Fibroblast of mammary gland (primary cell): ENCODE measurements at places on chromosomes 2 and 18.

- DNase-seq: no peak
These were observed 1310.8 kb upstream of the SLC39A10 start for GRCh38 chr2:194346193-194346592.

DNA sequence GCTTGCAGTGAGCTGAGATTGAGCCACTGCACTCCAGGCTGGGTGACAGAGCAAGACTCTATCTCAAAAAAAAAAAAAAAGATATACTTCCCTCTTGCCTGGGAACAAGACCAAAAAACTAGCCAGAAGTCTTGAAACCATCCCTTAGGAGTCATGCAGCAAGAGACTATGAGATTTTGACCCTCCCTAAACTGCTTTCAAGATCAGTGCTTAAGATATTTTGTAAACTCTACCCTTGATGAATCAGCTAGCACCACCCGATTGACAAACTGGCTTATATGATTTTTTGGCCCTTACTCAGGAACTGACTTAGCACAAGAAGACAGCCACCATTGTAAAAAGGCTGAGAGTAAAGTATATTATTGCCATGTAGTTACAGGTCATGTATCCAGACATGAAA lies 3.8 kb downstream of the SULT1C3 start:
- DNase-seq: peak; percentile 88

DNA sequence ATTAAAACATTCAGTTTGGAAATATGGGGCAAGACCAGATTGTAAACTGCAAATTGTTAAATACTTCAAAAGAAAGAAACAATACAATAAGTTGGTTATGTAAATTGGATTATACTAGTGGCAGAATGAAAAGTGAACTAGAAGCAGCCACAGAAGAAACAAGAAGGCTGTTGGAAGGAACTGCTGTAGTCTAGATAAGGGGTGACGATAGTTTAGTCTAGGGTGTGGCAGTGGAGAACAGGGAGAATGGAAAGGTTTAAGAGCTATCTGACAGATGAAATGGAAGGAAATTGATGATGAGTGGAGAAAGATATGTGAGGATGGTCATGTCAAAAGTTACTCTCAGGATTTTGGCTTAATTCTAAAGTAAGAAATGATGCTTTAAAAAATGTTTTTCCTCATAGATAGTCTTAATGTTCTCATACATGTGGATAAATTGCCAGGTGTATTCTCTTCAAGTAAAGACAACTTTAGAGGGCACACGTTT lies 179.7 kb downstream of the GPD2 start:
- DNase-seq: no peak

- DNase-seq: peak; percentile 67
These were observed 779 bp downstream of the PTPRN start for GRCh38 chr2:219308142-219309101.

GRCh38 chr2:172806493-172806892 lies 70.8 kb downstream of the RAPGEF4 start:
- peak; percentile 72 for DNase-seq

DNA sequence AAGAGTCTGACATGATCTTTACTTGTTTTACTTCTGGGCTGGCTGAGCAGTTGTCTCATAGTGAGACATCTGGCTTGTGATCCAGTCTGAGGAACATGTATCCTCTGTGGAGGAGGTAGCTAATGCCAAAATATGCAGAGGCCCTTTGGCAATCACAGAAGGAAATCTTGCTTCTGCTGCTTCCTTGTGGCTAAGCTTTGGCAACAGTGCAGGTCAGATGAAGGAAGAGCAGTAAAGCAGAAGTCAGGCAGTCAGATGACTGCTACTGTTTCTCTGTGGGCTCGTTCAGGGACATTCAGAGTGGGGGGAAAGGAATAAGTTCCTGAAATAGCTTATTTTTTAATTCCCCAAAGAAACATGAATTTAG lies 22.3 kb downstream of the DOK1 start:
- peak; percentile 96 for DNase-seq

DNA sequence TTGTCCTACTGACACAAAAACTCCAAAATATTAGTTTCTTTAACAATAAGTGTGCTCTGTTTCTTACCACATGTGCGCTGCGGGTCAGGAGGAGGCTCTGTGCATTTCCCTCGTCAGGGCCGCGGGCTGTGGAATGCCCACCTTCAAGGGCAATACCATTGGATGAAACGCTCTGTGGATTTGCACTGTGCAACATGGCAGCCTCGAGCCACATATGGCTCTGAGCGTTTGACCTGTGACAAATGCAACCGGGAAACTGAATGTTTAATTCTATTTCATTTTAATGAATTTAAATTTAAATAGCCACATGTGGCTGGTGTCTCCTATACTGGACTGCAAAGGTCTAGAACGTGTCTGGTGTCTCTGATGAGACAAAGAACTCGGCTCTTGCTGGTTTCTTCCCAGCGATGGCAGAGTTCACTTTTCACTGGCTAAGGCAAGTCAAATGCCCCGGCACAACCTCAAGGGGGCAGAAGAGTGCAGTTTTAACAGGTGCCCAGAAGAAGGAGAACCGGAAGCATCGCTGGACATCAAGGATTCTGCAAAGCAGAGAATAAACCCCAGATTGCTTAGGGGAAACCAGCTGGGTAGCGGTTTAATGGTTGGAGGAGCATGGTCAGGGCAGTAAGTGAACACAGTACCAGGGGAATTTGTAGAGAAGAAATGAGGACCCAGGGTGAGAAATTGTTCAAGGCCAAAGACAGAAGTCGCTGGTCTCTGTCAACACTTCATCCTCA lies 37.0 kb upstream of the TMEM18 start:
- DNase-seq: peak; percentile 51

- no peak for DNase-seq
These were observed 126.0 kb downstream of the EPHA4 start for GRCh38 chr2:221446140-221446539.

DNA sequence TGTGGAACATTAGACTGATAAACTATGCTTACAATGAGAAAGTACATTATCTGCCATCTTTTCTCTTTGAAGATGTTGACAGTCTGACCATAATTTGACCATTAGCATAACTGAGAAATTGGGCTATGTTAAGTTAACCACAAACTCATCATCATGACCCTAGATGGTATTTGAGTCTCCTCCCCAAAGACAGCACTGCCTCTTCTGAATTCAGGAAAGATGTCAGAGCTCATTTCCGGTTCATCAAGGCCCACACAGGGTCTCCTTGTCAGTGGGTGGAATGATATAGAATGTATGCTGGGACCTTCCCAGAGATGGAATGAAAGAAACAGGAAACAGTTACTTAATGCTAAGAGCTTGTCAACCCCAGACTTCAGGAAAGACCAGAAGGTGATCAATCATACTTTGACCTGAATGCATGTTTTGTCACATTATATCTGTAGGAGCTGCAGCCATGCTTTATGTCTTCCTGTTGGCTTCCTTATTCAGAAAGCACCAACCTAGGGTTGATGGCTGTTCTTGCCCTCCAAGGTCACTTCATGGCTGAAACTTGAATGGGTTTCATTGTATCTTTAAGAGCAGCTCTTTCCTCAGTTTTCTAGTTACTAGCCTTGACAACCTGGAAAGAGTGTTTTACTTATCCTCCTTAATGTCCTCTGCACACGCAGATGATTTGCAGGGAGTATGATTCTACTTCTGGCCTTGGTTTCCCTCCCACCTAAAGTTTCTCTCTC lies 99.1 kb upstream of the NEUROD1 start:
- DNase-seq: no peak

DNA sequence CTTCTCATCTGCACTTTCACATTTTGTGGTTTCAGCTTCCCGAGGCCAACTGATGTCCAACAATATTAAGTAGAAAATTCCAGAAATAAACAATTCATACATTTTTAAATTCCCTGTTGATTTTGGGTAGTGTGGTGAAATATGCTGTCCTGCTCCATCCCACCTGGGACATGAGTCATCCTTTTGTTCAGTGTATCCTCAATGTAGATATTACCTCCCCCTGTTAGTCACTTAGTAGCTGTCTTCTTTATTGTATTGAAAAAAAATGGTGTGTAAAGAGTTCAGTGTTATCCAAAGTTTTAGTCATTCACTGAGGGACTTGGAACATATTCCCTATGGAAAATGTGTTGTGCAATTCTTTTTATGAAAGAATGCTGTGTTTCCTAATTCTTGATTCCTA lies 348.1 kb downstream of the SOCS6 start:
- DNase-seq: peak; percentile 95

DNA sequence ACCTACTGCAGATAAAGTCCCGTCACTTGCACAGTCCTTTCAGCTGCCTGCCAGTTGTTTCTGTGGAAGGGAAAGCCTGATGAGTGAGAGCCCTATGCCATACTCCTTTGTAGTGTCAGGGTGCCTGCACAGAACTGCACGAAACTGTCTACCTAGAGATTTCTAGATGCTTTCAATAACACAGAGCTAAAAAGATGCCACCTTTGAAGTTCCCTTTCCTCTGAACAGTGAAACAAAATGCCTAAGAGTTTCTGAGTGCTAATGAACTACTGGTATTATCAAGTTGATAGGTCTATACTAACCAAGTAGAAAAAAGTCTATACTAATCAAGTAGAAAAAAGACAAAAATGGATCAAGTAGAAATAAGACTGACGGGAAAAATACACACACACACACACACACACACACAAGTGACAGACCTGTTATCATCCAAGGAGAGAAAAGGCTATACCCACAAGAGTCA lies 79.0 kb downstream of the TLK1 start:
- DNase-seq: no peak

DNA sequence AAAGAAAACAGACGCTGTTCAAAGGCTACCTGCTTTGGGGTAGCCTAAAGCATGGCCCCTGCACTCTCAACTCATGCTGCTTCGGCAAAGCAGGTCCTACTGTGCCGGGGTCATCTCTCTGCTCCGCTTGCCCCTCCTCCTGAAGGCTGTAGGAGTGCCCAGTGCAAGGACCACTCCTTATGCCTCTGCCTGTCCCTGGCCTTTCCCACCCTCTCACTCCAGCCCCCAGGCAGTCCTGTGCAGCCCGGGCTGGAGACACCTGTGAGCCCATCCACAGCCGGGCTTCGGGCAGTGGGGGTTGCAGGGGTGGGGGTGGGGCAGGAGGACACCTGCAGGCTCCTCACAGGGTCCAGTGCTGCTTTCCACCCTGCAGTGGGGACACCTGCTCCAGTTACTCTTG lies 69.1 kb downstream of the ACKR3 start:
- DNase-seq: no peak

DNA sequence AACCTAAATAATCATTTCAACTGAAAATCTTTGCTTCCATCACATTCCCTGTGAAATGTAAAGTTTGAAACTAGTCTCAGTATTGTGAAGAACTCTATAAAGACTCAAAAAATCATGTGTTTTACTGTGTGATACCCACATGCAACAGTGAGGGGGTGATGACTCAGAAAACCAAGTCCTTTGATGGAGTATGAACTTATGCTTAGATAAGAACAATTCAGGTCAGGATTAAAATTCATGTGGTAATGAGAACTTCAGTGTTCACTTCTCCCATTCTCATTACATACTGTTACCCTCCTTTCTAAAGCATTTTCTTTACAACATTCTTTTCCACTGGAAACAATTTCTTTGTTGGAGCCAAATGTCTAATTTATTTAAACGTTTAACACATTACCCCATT lies 360.2 kb downstream of the FSIP2 start:
- peak; percentile 10 for DNase-seq

DNA sequence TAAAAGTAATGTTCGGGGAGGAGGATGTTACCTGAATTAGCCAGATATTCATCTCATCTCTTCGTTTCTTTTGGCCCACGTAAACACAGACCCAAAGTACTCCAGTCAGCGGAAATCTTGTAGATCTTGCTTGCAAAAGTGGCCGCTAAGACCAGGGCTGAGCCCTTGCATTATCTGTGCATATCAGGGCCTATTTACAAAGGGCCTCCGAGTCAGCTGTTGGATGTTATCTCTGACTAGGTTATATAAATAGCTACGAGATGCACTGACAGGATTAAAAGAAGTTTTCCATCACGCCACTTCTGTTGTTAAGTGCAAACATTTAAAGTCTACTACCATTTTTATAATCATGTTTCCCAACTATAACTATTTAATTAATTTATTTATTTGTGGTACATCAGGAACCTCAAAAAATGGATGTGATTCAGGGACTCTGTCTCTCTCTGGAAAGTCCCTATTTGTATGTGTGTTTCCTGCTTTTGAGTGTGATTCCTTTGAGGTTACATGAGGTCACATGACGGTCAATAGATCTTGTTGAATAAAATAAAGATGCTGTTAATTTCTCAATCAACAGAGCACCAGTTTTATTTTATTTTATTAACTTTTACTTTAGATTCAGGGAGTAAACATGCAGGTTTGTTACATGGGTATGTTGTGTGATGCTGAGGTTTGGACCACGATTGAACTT lies 46.8 kb upstream of the MBOAT2 start:
- DNase-seq: no peak

DNA sequence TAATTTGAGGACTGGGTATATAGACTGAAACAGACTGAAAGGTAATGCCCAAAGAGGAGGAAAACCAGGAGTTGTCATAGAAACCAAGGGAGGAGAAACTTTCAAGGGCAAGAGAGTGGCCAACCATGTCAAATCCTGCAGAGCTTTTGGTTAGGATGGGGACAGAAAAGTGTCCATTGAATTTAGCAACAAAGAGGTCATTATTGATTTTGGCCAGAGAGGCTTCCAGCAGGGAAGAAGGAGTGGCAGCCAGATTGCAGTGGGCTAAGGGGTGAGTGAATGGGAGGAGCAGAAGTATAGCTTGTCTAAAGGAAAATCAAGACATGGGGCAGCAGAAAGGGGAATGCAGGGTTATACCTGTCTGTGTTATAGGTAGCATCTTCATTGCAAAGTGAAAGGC lies 194.0 kb downstream of the CAMKMT start:
- DNase-seq: no peak

DNA sequence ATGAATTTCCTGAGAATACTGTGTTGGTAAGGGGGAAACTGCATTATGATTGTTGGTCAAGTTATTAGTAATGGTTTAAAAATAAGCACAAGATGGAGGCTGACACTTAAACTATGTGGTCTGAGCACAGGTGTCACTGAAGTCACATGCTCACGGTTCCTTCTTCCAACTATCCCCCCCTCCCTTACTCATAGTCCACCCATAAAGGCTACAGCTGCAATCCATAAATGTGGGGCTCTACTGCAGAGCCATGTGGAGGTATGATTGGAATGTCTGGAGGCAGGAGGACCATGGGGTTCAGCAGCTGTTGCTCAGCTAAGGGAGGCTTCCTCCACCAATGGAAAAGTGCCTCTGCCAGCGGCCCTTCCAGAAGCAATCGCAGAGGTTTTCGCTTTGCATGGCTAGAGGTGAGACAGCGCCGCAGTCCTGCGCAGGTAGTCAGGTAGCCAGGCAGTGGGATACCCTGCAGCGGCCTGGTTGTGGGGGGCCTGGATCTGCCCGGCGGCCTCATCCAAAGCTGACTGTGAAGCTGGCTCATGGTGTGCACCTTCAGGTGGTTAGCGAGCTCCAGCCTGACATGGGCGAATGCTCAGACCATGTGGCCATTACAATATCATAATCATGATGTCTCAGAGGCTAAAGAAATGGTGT lies 249.6 kb downstream of the DCDC2C start:
- DNase-seq: no peak
